ENCODE measurements at places on chromosomes 2 and 18. TPM values are rescaled to one million over a fixed set of nuclear protein-coding genes. Genes with fewer than 3 reads are reported as not detected.

C2orf76 gene
- total RNA-seq, result 5.9 TPM

HOXD13 gene
- not detected for total RNA-seq

COL4A3 gene
- total RNA-seq, result 0.39 TPM

EGR4 gene
- total RNA-seq, result not detected

ACMSD gene
- not detected for total RNA-seq

MEIS1 gene
- total RNA-seq, result 22.9 TPM

TEKT4 gene
- not detected for total RNA-seq

GALNT13 gene
- total RNA-seq, result 48.7 TPM

RAMP1 gene
- 2.4 TPM for total RNA-seq

STON1 gene
- 8.6 TPM for total RNA-seq

SPDYA gene
- total RNA-seq, result 2.0 TPM

SERPINB4 gene
- total RNA-seq, result not detected

GRP gene
- total RNA-seq, result not detected

ATRAID gene
- 201 TPM for total RNA-seq

NT5C1B gene
- total RNA-seq, result not detected

RESP18 gene
- not detected for total RNA-seq

FZD7 gene
- total RNA-seq, result 44.0 TPM

TMEM87B gene
- 20.8 TPM for total RNA-seq

HEATR5B gene
- 35.5 TPM for total RNA-seq

RGPD3 gene
- total RNA-seq, result under 0.01 TPM

ADGRF3 gene
- 0.54 TPM for total RNA-seq

CTAGE1 gene
- 0.22 TPM for total RNA-seq

TCF7L1 gene
- 0.33 TPM for total RNA-seq

ZBTB14 gene
- total RNA-seq, result 15.6 TPM

CYP27C1 gene
- 3.1 TPM for total RNA-seq

ANTXR1 gene
- 21.9 TPM for total RNA-seq

GALR1 gene
- not detected for total RNA-seq

KYNU gene
- total RNA-seq, result 0.98 TPM

CELF4 gene
- total RNA-seq, result not detected

GPR55 gene
- not detected for total RNA-seq

OR6B2 gene
- not detected for total RNA-seq

GALNT3 gene
- total RNA-seq, result 13.7 TPM

POMC gene
- 4.2 TPM for total RNA-seq

KATNAL2 gene
- 2.3 TPM for total RNA-seq

GALNT14 gene
- total RNA-seq, result not detected

NPPC gene
- total RNA-seq, result not detected

GPAT2 gene
- 1.2 TPM for total RNA-seq
